ENCODE measurements at places on chromosomes 1 and 21.
A peak's percentile ranks its signal among the peaks of the same experiment; 100 is the strongest.

- DNase-seq, result no peak
Observed at GRCh38 chr1:59635097-59635496, 179.7 kb upstream of the HOOK1 start.

GRCh38 chr1:215761446-215761845 lies 194.3 kb downstream of the KCTD3 start:
- no peak for DNase-seq

DNA sequence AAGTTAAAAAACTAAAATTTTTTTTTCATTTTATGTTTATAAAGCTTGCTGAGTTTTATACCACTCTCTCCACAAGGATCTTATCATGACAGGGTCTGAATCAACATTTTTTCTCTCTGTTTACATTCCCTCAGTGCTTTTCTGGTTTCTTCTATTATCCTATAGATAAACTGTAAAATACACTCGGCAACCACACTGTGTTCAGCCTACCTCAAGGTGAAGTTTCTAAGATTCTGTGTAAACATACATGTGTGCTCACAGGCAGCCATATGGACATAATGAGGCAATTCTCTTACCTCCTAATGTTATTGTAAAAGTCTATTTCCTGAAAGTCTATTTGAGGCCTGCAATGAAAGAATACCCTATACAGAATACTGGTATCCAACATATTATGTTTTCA lies 114.6 kb downstream of the NTPCR start:
- no peak for DNase-seq

- DNase-seq, result no peak
Observed at GRCh38 chr1:147757015-147757990, 3.1 kb downstream of the GJA5 start.

DNA sequence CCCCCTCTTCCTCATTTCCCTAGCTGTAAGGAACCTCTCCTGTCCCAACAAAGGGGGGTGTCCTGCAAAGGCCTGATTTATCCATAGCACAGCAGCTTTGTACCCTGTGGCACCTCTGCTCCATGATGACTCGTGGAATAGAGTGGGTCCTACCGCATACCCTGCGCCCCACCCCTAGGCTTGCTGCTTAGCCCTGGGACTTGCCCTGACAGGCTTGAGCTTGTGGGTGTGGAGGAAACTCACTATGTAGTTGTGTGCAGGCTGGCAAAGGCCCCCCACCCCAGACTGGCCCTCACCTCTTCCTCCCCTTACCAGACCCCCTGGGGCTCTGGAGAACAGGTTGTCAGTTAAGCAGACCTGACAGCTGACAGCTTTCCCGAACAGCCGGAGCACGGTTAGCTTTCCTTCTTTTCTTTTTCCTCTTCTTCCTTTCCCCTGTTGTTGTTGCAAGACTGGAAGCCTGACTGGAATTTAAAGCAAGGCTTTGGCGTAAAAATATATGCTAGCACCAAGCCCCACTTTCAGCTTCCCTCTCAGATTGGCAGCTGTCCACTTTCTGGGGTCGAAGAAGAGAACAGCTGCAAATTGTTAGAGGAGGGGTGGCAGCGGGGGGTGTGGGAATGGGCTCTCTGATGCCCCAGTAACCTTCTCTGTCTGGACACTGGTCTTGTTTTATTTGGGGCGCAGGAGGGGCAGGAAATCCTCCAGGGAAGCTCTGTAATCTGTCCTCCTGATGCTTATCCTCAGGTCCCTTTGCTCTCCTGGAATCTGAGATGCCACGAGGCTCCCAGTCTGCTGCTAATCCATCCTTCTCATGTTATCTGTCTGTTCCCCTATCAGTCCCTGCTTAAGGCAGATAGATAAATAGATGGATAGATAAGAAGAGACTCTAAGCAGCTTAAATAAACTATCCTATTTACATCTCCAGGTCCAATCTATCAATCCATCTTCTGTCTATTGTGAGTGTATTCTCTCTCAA lies 134.6 kb downstream of the BRINP2 start:
- no peak for DNase-seq

- peak; percentile 9 for DNase-seq
Observed at GRCh38 chr1:156247460-156248322, at the start of gene PAQR6. Gene PAQR6, minus strand, starts transcription at chr1:156248056. Its CDS starts 1,325 bp downstream, at chr1:156246731.

- DNase-seq, result peak; percentile 86
Observed at GRCh38 chr1:205061665-205062069, 18.7 kb downstream of the CNTN2 start.

DNA sequence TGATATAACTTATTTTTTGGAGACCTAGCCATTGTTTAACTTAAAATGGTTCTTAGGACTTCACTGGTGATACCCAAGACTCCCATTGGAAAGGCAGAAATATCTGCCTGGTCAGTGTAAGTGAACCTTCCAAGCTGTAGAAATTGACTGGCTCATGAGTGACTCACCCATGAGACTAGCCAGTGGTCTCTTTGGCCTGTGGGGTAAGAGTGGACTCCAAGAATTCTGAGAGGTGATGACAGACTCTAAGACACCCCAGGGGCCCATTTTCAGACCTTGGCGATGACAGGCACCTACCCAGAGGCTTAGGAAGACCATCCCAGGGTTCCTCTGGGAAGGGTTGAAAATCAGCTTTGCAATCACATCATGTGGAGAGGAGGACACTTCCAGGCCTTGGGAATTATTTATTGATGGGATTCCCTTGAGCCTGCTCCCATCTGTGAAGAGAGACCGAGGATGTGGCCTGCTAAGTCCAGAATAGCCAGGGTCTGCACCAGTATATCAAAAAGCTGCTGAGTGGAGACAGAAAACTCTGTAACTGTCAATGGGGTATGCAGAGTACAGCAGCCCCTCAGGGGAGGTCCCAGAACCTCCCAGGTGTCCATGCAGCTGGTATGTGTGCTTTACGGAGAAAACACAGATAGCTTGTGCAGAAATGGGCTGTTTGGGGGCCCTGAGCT lies 78.9 kb downstream of the KAZN start:
- no peak for DNase-seq

- peak; percentile 29 for DNase-seq
Observed at GRCh38 chr1:104459886-104460285, 710.2 kb downstream of the AMY1C start.

DNA sequence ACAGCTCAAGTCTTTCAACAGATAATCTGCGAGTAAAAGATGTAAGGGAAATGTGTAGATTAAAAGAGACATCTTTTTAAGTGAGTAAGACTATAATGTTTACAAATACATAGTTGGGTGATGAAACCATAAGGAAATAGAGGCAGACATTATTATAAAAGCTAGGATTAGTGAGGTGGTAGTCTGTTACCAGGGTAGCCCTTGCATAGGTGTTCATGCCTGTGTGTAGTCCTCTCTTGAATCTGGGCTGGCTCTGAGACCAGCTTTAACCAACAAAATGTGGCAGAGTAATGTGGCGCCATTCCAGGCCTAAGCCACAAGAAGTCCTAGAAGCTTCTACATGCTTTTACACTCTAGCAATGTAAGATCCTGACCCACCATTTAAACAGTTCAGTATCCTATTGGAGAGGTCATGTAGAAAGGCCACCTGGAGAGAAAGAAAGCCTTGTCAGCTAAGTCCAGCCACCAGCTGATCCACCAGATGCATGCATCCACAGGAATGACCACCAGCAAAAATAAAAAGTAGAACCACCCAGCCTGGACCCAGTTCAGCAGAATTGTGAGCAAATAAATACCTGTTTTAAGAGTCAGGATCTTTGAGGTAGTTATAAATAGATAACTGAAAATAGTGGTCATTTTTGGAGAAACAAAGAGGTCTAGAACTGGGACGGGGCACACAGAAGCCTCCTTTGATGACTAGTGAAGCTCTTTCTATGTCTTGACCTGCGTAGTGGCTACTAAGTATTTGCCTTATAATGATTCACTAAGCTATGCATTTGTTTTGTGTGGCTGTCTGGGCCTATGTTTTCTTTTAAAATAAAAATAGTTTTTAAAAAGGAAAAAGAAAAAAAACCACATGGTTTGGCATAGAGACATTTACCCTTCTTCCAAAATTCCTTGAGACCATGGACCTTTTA lies 8.1 kb downstream of the NIBAN1 start:
- no peak for DNase-seq

GRCh38 chr1:7940745-7941436 lies at the start of gene TNFRSF9:
Gene TNFRSF9, minus strand, starts transcription at chr1:7940839. Its CDS starts 845 bp downstream, at chr1:7939994.
- peak; percentile 15 for DNase-seq

DNA sequence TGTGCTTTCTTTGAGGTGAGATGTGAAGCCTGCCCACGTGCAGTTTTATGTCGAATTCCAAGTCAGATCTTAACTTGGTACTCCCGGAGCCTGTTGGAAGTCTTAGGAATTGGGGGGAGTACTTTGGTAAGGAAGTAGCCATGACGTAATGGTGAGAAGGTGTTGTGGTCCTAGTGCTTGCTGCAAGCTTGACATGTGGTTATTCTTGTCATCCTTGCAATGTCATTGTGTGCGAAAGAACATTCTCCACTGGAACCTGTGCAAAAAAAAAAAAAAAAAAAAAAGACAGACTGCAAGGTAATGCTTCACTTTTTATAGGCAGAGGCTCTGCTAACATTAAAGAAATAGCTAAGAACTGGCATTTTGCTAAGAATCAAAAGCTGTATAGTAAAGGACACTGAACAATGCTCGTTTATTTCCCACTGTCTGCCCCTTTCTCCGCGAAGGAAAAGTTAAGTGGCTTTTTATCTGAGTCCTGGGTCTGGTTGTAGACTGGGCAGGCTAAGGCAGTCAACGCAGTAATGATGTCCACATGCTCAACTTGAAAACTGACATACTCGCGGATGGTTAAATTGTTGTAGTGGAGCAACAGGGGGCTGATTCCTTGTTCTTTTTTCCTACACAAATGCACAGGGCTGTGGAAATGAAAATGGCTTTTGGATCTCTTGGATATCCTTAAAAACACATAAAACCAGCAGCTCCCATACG lies 2.1 kb downstream of the KAZN start:
- no peak for DNase-seq

DNA sequence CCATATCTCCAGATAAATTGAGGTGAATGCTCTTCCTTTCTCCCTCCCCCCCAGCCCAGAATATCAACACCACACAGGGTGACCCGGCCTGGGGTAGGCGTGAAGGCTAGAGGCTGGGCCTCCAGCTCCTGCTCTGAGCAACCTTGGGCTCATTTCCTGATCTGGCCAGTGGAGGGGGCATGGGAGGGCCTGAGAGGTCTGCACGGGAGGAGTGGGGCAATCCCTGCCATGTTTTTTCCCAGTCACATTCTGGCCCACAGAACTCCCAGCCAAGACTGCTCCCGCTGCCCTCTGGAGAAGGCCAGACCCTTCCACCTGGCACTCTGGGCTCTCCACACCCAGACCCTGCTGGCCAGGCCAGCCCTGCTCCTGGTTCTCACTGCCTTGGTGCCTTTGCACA lies 3.9 kb downstream of the CLDN19 start:
- peak; percentile 67 for DNase-seq

- DNase-seq, result no peak
Observed at GRCh38 chr21:34852448-34852847, 183.7 kb downstream of the CLIC6 start.

DNA sequence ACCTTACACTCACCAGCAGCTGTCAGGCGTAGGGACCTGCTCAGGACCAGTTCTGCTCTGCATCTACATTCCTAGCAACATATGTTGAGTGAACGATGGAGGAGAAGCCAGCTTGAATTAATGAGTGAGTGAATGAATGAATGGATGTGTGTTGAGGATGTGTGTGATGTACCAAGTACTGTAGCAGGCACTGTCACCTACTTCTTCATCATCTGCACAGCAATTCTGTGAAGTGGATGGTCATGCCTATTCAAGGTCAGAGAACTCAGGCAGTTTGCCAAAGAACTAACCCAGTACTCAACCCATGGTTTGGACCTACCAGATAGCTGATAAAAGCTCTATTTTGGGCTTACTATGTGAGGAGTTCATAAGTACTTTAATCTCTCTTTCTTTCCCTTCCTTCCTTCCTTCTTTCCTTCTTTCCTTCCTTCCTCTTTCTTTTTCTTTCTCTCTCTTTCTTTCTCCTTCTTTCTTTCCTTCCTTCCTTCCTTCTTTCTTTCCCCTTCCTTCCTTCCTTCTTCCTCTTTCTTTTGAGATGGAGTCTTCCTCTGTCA lies 56.9 kb downstream of the ATP1A1 start:
- DNase-seq, result peak; percentile 24

- no peak for DNase-seq
Observed at GRCh38 chr1:167471568-167471967, 46.8 kb downstream of the CD247 start.

- DNase-seq, result no peak
Observed at GRCh38 chr1:161153176-161153575, 602 bp upstream of the UFC1 start.

GRCh38 chr1:246569248-246570238 lies 3.3 kb downstream of the CNST start:
- DNase-seq, result peak; percentile 56

DNA sequence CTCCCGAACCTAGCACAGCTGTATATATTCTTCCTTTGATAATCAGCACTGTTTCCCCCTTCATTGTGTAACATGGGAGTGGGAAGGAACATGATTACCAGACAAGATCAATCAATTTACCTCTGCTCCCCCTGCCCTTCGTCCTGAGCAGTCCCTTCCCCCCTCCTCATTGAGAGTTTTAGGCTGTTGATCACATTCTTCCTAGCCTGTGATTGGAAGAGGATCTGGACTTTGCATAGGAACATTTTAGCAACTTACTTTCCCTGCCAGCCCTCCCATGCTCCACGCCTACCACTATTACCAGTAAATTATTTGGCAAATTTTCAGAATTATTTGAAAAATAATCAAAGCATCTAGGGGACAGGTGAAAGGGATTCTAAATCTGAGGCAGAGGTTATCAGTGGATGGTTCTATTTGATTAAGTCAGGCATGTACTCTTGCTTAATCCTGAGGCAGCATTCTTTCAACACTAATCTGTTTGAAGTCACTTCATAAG lies 62.7 kb upstream of the ABCD3 start:
- DNase-seq, result no peak

- DNase-seq, result no peak
Observed at GRCh38 chr1:226809785-226810571, 60.4 kb upstream of the PSEN2 start.

- no peak for DNase-seq
Observed at GRCh38 chr1:66696771-66697170, 55.5 kb upstream of the DYNLT5 start.

DNA sequence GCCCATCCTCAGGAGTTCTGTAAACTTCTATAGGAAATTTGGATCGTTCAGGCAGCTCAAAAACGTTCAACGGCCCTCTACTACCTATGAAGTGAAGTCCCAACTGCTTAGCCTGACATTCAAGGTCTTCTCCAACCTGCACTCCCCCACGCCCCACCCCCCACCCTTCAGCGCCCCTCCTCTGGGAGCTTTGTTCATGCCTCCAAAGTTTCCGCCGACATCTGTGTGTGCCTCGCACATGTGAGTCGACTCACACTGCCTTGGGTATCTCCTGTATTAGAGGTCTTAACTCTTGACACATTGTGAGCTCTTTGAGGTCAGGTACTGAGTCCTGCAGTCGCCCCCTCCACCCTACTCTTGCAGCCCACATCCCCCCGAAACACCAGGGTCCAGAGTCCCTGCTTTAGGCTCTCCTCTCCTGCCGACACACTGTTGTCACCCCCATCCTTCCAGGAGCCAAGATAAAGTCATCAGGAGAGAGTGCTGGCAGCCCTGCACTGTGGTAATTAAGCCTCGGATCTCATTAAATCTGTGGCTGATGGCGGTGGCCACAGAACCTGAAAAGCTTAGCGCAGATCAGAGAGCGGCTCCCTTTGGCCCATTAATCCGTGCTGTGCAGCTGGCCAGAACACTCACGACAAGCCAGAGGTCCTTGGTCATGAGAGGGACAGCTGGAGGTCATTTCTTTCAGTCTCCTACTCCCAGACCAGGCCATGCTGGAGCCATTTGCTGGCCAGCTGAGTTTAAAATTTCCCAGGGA lies 1.4 kb upstream of the PAFAH2 start:
- DNase-seq, result no peak

GRCh38 chr1:9413877-9414213 lies 121.2 kb downstream of the SPSB1 start:
- DNase-seq, result no peak

- peak; percentile 5 for DNase-seq
Observed at GRCh38 chr1:32755098-32755809, 52.7 kb upstream of the SYNC start.

All from hematopoietic multipotent progenitor cell treated with erythropoietin and hydrocortisone succinate and interleukin-3 and kit ligand, for 6 days (in vitro differentiated cells).